ENCODE measurements at places on chromosomes 4 and X.
A peak's percentile ranks its signal among the peaks of the same experiment; 100 is the strongest.

DNA sequence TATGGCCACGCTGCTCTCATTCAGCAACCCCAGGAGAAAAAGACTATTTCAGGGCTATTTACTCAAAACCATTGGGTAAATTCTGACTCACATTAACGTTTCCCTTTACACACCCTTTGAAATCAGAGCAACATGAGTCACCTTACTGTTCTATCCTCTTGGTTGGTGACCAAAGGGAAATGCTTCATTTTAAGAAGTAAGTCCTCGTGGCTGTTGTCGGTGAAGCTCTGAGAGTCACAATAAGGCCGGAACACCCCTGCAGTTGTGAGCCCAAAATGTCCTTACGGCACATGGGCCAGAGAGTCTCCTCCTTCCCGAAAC, 56.3 kb upstream of the SPRY1 start:
- peak; percentile 40 for DNase-seq

DNA sequence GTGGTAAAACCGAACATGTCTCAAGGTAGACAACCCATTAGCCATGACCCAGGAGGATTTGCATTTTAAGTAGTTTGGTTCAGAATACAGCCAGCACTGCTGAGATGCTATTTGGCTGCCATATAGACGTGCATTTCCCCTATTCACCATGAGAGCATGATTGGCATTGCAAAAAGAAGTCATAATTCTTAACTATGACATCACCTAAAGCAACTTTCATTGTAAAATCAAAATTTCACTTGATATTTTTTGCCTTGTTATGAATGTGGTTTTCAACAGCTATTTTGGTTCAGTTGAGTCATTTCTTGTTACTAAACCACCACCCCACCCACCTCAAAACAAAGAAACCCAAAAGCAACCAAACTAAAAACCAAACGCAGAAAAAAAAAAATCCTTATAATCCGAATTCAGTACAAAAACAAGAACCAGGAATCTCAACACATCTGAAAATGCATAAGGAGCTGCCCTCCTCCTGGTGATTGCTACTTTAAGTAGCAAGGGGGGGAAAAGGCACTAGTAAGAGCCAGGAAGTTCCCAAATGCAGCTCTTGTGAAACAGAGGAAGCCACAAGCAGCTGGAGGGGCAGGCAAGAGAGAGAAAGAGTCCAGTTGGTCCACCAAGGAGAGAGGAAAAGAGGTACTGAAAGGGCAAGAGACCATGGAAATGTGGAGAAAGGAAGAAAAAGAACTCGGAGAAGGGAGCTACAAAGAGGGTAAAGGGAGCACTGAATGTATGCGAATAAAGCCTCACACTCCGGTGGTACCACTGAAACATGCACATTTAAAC, 3.1 kb downstream of the SLITRK4 start:
- DNase-seq = no peak

GRCh38 chrX:46666831-46667230, 92.1 kb downstream of the SLC9A7 start:
- no peak for DNase-seq

DNA sequence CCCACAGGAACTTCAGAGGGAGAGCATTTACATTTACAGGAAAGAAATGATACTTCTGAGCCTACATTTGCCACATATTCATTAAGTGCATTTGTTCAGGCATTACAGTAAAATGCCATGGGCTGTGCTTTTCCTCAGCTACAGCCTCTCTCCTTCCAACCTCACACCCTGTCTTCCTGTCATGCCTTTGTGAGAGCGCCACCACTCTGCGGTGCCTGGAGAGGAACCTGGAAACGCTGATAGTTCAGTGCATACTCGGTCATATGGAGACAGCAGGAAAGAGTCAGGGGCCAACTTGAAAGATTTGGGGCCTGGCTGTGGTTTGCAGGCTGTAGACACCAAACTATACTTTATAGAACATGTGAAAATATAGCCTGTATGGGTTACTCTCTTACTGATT, 40.5 kb downstream of the NFKB1 start:
- no peak for DNase-seq

- DNase-seq = no peak
These were observed 57.1 kb downstream of the MAML3 start for GRCh38 chr4:140096921-140097320.

DNA sequence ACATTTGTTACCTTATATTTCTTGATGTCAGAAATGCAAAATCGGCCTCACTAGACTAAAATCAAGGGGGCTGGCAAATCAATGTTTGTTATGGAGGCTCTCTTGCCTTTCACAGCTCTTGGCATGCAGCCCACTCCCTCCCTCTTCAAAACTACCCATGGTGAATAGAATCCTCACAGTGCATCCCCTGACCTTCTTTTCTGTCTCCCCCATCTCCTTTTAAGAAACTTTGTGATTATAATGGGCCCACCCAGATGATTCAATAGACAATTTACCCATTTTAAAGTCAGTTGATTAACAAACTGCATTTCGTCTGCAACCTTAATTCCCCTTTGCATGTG, 184.0 kb downstream of the PCDH7 start:
- no peak for DNase-seq

DNA sequence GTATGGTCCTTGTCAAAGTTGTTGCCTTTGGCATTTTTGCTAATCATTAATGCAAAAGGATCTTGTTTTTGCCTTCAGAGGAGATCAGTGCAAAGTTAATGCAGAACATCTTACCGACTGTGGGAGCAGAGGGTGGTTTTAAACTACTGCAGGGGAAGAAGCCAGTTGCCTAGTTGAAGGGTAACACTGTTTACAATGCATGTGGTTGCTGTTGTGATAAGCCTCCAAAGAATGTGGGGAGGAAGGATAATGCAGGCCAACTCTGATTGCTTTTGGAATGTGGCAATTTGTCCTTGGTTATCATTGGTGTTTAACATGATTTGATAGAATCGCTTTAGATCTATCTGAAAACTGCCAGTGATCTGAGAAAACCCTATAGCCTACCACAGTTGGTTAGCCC, 204.3 kb upstream of the TLL1 start:
- DNase-seq = no peak

- no peak for DNase-seq
These were observed 54.5 kb upstream of the CHRNA9 start for GRCh38 chr4:40280586-40280985.

- DNase-seq = no peak
These were observed 14.9 kb upstream of the PDZD4 start for GRCh38 chrX:153845195-153845594.

DNA sequence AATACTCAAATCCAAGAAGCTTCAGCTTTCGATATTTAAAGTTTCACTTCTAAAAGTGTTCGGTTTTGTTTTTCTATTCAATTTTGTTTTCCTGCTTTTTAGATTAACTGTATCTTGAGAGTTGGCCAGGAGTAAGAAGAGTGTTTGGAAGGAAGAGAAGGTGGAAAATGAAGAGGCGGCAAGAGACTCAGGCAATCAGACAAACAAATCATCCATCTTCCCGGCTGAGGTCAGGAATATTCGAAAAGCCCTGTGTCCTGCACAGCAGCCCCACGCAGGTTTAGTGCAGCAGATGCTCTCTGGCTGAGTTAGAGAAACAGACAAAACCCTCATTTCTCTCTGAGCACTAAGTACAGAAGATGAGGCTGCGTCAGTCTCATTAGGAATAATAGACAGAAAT, 330.3 kb upstream of the NOCT start:
- DNase-seq = no peak

DNA sequence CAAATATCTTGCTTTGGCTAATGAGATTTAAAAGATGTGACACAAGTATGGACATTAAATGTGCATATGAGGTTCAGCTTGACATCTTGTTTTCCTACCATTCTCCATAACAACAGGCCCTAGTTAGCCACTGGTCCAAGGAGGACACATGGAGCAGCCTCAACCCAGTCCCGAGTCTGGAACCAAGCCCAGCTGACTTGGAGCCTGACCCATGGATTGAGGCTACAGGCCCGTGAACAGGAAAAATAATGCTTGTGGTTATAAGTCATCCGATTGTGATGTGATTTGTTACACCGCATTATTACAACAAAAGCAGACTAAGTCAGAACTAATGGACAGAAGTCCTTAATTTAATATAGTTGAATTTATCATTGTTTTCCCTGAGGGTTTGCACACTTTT, 123.2 kb upstream of the BANK1 start:
- no peak for DNase-seq

GRCh38 chr4:139295942-139296299, 5.4 kb upstream of the NAA15 start:
- no peak for DNase-seq

- no peak for DNase-seq
These were observed 85.7 kb upstream of the HPRT1 start for GRCh38 chrX:134374294-134374693.

- no peak for DNase-seq
These were observed 18.2 kb downstream of the RGS12 start for GRCh38 chr4:3311095-3311372.

- no peak for DNase-seq
These were observed 173.1 kb upstream of the VCX3A start for GRCh38 chrX:6708041-6708440.

DNA sequence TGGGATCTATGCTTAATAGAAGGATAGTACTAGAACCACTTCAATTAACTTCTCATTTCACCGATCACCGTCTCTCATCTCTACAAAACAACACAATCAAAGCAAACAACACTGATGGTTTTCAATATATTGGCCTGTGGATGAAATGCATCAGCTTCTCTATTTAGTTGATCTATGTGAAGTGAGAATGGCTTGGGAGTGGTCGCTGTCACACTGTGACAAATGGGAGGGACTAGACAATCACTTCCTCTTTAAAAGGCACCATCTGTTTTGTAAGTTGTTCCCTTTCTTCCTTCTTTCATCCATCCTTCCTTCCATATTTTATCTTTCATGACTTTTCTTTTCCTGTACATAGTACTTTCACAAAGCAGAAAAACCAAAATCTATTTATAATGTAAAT, 23.9 kb upstream of the NWD2 start:
- DNase-seq = no peak

DNA sequence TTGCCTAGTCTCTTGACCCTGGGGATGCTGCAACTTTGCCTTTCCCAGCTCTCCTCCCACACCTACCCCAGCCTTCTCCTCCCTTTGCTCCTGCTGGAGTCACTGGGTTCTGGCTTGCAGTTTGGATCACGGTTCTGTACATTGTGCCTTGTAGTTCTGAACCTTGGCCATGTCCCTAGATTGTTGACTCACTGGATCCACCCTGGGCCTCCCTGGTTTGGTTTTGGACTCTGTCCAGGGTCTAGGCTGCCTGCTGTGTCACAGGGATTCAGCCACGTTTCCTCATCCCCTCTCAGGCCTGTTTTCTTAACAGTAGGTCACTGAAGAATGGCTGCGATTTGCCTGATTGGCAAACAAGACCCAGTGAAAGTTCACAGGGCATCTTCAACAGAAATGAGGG, 11.5 kb upstream of the GABRE start:
- DNase-seq = no peak

GRCh38 chr4:187732524-187732923, 263.0 kb upstream of the ZFP42 start:
- DNase-seq = no peak

DNA sequence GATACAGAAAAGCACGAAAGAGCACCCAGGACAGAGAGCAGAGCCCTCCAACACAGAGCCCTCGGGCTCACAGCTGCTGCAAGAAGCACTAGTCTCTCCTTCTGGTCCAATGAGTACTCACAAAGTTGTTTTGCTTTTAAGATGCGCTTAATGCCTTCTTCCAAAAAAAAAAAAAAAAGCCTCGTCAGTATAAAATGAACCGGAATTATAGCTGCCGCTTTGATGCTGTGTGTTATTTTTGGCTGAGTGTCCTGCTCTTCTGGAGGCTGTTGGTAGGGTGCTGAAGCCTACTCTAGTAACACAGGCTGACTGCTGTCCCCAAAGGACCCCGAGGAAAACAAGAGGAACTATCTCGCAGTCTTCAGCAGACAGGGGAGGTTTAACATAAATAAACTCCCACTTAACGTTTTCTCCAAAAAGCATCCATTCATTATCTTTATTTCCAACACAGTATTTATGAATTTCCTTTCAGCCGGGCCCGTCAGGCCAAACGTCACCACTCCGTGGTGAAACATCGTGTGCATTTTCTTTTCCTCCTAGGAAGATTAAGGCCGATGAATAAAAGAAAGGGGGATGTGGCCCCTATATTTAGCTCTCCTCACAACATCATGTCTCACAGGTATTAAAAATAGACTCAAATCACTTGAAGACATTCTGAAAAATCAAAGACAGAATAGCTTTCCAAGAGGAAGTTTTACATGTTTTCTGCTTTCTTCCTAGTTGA, 213.7 kb upstream of the PPARGC1A start:
- no peak for DNase-seq

DNA sequence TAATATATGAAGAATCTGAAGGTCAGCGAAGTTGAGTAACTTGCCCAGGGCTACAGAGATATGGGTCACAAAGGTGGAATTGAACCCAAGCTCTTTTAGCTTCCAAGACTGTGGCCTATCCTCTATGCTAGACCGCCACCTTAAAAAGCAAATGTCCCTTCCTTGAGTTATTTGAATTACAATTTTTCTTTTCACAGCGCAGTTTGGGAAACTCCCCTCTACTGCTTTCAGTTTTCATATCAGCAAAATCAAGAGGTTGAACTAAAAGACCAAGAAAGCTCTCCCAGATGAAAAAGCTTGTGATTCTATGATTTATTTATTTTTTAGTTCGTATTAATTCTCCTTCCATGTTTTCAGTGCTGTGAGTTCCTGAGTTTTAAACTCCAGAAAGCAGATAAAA, 174.5 kb upstream of the C1QTNF7 start:
- no peak for DNase-seq

DNA sequence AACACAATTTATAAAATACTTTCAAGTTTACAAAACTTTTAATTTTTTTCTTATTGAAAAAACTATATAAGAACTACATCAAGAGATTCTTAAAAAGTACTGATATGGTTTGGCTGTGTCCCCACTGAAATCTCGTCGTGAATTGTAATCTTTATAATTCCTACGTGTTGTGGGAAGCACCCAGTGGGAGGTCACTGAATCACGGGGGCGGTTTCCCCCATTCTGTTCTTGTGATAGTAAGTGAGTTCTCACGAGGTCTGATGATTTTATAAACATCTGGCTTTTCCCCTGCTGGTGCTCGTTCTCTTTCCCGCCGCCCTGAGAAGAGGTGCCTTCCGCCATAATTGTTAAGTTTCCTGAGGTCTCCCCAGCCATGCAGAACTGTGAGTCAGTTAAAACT, 88.5 kb downstream of the FRAS1 start:
- DNase-seq = no peak

GRCh38 chr4:109441862-109442458, 8.3 kb downstream of the SEC24B start:
- DNase-seq = no peak

DNA sequence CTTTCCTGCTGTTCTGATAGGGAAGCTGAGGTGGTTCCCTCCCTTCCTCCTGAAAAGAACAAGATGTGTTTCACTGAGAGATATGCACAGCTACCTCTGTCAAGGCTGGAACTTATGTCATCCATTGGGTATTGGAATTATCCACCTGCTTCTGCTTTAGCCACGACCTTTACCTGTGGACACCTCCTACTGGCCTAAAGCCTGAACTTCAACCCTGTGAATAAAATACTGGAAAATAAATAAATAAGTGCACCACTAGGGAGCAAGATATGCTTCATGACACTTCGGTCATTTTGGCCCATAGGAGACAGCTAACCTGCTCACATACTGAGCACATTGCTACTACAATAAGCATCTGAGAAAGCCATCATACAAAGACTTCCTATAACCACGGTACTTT, 419.9 kb upstream of the NWD2 start:
- no peak for DNase-seq

- peak; percentile 2 for DNase-seq
These were observed 96.5 kb upstream of the PACRGL start for GRCh38 chr4:20603671-20604313.

GRCh38 chrX:155235891-155236290, 19.6 kb downstream of the VBP1 start:
- no peak for DNase-seq

GRCh38 chr4:104491481-104492182, 3.1 kb downstream of the CXXC4 start:
- peak; percentile 7 for DNase-seq
